Non-pigmented ciliary epithelial cell (primary cell): ENCODE measurements at places on chromosomes 11 and 22.

GRCh38 chr22:45480717-45481116 lies 22.0 kb upstream of the FBLN1 start:
- no peak for DNase-seq

- DNase-seq = no peak
These were observed 97.8 kb downstream of the RPS6KA4 start for GRCh38 chr11:64456509-64457320.

- DNase-seq = no peak
These were observed 48.7 kb downstream of the TSPAN18 start for GRCh38 chr11:44775366-44775984.

DNA sequence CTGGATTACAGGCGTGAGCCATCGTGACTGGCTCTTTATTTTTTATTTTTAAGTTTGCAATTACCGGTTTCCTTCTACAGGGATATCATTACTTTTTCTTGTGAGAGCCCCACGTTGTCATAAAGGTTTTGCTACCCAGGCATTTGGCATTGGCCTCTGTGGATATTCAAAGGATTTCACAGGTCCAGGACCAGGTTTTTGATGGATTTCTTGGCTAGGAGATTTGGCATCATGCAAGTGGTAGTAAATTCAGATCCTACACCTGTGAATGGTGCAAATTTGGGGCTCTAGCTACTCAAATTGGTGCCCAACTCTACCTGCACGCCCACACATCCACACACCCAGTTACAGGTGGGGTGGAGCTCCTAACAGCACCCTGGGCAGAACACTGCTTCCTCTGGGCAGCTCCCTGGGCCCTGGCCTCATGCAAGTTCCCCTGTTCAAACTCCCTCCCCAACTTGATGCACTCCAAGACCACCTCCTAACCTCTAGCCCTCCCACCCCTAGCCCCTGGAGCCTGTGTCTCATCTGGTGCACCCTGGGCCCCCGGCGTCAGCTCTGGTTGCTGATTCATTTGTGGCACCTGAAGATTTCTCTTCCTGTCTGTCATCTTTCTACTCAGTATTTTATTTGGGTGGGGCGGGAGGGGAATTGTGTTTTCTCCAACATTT lies 9.3 kb upstream of the MRGPRD start:
- DNase-seq = no peak

DNA sequence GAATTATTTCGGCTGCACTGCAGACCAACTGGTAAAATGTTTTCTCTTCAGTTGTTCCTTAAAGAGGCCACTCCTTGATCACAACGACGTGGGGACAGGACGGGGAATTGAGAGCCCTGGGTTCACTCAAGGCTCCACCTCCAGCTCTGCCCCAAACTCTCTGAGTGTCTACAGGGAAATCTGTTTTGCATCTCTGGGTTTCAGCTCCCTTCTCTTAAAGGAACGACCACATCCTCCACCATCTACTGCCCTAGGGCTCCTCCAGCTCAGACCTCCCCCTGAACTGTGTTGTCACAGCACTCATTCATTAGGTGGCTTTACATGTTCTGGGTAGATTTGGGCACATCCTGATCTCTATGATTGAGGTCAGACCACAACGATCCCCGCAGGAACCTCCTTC lies 5.1 kb upstream of the PPFIA1 start:
- DNase-seq = no peak

- no peak for DNase-seq
These were observed 67.1 kb downstream of the PARVB start for GRCh38 chr22:44091021-44091721.

- DNase-seq = no peak
These were observed 125.0 kb downstream of the UVRAG start for GRCh38 chr11:75939992-75940391.

GRCh38 chr22:25928038-25928437 lies 186.1 kb downstream of the MYO18B start:
- DNase-seq = no peak

DNA sequence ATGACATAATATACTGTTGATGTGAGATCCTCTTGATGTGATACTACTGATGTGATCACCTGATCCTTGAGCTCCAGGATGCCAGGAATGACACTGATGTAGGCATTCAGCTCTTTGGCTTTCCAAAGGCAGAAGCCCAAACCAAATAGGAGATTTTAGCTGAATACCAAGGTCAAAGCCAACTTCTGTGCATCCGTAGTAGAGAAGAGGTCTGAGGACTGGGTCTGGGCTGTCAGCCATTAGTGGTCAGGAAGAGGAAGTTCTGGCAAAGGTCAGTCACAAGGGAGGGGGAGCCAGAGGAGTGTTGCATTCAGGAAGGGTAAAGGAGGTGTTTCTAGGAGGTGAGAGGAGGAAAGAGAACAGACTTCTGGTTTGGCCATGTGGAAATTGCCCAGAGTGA lies 53.4 kb upstream of the PARVG start:
- no peak for DNase-seq

DNA sequence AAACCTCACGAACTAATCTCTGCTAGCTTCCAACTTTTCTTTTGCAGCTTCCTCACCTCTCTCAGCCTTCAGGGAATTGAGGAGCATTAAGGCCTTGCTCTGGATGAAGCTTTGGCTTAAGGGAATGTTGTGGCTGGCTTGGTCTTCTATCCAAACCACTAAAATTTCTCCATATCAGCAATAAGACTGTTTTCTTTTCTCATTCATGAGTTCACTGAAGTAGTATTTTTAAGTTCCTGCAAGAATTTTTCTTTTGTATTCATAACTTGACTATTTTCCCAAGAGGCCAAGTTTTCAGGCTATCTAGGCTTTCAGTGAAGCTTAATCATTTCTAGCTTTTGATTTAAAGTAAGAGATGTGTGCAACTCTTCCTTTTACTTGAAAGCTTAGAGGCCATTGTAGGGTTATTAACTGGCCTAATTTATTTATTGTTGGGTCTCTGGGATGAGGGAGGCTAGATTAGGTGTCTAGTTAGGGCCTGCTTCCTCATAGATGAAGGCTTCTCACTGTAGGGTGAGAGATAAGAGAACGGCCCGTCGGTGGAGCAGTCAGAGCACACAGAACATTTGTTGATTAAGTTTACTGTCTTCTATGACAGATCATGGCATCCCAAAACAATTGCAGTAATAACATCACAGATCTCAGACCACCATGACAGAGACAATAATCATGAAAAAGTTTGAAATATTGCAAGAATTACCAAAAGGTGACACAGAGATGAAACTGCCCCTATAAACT lies 33.2 kb downstream of the CSF2RB start:
- no peak for DNase-seq

- DNase-seq = no peak
These were observed 387.4 kb upstream of the CADM1 start for GRCh38 chr11:115891581-115891980.

GRCh38 chr11:46290011-46290410 lies 12.5 kb downstream of the CREB3L1 start:
- DNase-seq = no peak

- DNase-seq = no peak
These were observed 2.2 kb downstream of the APOA1 start for GRCh38 chr11:116835042-116835772.

- peak; percentile 68 for DNase-seq
These were observed 303.8 kb downstream of the NTM start for GRCh38 chr11:131674051-131674755.

DNA sequence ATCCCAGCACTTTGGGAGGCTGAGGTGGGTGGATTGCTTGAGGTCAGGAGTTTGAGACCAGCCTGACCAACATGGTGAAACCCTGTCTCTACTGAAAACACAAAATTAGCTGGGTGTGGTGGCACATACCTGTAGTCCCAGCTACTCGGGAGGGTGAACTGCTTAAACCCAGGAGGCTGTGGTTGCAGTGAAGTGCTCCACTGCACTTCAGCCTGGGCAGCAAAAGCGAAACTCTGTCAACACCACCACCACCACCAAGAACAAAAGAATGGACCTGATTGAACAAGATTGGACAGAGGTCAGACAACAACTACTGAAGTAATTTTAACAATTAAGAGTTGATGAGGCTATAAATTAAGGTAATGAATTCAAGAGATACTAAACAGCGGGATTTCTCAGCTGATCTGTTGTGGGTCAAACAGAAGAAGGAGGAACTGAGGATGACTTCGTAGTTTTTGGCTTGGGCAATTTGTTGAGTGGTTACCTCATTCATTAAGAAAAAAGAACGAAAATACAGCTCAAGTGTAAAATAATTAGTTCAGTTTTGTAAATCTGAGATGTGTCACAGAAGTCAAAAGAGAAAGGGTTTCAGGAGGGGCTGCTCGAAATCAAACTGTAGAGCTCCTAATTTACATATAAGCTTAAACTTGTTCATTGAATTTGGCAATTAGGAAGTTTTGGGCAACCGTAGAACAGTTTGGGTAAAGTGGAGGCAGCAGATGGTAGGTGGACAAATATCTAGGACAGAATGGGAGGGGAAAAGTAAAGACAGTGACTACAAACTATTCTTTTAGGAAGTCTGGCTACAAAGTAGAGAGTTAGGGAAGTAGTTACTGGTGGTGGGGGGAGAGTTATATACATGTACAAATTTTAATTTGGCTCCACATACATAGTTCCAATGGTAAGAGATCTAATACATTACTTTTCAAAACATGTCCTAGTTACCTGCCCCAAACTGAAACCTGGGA lies 4.5 kb downstream of the IL18 start:
- DNase-seq = no peak

- DNase-seq = no peak
These were observed 32.9 kb downstream of the RPS6KA4 start for GRCh38 chr11:64391839-64392238.

- DNase-seq = peak; percentile 68
These were observed 14.7 kb downstream of the LAYN start for GRCh38 chr11:111555255-111555654.

- no peak for DNase-seq
These were observed 45.1 kb downstream of the KREMEN1 start for GRCh38 chr22:29117799-29118477.

- no peak for DNase-seq
These were observed 27.1 kb downstream of the NECTIN1 start for GRCh38 chr11:119701591-119702549.

DNA sequence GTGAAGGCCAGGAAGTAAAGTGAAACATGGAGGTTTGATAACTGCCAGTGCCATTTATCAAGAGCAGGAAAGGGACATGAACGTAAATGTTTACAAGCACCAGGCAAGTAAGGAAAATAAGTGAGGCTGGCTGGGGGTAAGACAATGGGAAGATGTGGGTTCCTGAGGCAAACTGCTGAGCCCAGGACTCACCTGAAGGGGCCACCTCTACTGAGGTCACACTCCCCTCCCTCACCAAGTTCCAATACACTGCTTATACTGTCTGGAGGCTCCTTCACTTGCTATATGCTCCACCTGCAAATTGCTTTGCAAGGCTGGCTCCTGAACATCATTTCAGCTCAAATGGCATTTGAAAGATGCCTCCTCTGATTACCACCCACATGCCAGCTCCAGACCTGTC lies 10.3 kb upstream of the ZC3H12C start:
- no peak for DNase-seq

DNA sequence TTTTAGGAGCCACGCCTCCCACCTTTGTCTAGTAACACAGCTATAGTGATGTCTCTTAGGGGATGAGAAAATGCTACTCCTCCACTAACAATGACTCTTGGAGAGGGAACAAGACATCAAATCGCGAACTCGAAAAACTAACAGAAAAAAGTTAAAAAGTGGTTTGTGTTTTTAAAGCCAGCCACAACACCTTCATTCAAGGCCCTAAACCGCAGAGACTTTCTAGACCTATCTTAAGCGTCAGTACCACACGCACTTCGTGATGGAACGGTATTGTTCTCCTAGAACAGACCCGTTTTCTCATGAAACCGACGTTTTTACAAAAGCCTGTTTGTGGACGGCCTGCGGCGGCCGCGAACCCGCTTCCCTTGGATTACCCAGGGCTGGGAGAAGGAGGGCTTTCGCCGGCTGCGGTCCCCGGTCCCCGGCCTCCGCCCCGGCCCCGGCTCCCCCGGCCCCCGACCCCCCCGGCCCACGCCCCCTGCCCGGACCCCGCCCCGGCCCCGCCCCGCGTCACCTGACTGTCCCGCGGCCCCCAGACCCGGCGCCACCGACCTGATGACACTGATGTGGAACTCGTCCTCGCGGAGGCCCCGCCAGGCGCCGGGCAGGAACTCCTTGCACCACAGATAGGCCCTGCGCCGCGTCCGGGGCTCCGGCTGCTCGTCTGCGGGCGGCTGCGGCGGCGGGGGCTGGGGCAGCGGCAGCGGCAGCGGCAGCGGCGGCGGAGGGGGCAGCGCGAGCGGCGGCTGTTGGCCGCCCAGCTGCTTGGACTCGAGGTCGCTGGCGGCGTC lies 718 bp downstream of the CHKA start:
- no peak for DNase-seq

GRCh38 chr11:93648158-93648557 lies 13.3 kb upstream of the CEP295 start:
- no peak for DNase-seq

- DNase-seq = no peak
These were observed 128.6 kb downstream of the WNT11 start for GRCh38 chr11:76077575-76078150.
